CD4-positive, alpha-beta memory T cell (primary cell): ENCODE measurements at places on chromosomes 3 and 15. TPM values are rescaled to one million over a fixed set of nuclear protein-coding genes. Genes with fewer than 3 reads are reported as not detected.

GRCh38 chr3:191762323-191762960 is 301.5 kb downstream of the PYDC2 start:
- no peak for DNase-seq

DNA sequence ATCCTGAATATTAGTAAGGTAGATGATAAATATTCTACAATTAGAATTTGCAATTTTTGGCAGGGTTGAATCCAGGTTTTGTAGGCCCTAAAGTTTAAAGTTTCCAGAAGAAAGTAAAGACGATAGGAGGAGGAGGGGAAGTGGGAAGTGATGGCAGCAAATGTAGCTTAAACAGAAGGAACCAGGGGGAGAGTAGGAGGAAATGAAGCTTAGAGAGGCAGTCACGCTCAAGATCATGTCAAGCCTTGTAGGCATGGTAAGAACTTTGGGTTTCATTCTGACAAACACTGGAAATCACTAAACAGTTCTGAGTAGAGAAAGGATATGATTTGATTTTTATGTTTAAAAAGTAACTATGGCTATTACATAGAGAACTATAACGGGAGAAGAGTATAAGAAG is 63.9 kb downstream of the NR2E3 start:
- DNase-seq, result no peak

GRCh38 chr15:77247116-77247515 is 172.8 kb downstream of the PEAK1 start:
- no peak for DNase-seq

- no peak for DNase-seq
Observed at GRCh38 chr3:182810574-182811268, 17.4 kb downstream of the ATP11B start.

GRCh38 chr3:156547637-156548036 is 7.3 kb downstream of the SSR3 start:
- no peak for DNase-seq

DNA sequence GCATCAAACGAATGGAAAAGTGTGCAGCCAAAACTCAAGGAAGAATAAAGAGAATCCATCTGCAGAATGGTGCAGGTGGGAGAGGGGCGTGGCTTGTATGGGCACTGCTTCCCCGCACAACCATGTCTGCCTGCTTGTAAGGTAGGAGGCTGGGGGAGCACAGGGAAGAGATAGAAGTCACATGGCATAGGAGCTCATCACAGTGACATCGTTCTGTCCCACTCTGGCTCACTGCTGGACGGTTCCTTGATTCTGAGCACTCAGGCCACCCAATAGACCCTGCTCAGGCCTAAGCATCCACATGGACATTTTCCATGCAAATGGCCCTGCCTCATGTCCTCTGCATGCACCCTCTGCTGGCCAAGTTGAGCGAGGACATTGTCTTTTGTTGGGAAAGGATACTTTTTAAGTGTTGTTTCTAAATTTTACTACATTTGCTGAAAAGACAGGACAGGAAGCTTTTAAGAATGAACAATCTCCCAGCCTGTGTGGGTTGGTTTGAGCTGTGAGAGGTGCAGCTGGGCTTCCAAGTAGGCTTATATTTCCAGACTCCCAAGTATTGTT is 3.1 kb downstream of the MYLK start:
- no peak for DNase-seq

DNA sequence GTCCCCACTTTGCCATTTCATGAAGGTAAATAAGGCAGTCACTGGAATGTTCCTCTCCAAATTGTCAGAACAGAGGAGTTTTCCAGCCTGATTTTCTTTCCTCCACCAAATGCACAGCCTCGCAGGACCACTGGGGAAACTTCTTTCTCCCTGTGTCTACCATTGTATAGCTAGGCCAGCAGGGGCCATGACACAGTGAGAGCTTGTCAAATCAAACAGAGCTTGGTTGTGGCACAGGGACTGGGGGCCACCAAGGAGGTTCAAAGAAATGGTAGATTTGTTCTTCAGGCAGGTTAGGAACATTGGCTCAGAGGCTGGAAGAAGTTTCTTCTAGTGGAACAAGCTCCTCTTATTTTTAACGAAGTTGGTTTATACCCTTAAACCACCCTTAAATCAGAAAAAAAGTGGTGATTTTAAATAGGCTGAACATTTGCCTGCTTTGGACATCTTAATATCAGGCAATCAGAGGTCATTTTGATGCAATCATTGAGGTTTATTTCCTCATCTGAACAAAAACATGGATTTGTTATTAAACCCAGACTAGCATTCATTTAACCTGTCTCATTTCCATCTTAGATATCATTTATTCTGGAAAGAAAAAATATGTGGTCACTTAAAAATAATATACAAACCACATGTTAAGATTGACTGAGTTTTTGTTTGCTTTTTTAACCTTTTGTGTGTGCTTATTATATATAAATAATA is 105.6 kb downstream of the GTPBP8 start:
- no peak for DNase-seq

- DNase-seq, result no peak
Observed at GRCh38 chr15:66461917-66462316, 35.6 kb downstream of the SNAPC5 start.

DNA sequence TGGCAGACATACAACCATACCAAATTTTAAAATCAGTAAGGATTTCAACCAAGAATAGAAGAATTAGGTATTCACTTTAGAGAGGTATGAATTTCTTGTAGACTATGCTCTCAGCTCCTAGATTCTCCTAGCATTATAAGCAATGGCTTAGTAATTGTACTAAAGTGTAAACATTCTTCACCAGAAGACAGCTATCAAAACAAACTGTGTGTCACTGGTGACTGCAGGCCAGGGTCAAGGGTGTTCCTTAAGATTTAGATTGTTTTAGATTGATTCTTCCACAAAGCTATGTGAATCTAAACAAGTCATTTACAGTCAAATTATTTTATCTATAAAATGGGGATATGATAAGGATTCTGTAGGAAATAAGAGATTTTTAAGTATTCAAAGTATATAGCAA is 23.1 kb upstream of the GP5 start:
- DNase-seq, result no peak

DNA sequence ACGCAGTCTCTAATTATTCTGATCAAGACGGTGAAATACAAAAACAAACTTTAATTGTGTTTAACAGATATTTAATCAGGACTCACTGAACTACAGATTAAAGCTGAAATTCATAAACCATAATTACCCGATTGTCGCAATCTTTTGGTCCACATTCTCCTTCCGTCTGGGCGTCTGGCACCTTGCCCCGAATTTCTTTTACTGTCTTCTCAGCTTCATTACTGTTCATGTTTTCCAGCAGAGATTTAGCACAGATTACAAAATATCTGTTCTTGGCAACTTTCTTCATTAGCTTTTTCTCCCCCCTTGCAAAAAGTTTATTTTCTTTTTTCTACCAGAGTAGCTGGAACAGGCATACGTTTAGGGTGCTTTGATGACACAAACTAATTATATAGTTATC is 271.4 kb downstream of the TIGIT start:
- DNase-seq, result no peak

- no peak for DNase-seq
Observed at GRCh38 chr3:58260261-58260731, 22.7 kb downstream of the ABHD6 start.

DNA sequence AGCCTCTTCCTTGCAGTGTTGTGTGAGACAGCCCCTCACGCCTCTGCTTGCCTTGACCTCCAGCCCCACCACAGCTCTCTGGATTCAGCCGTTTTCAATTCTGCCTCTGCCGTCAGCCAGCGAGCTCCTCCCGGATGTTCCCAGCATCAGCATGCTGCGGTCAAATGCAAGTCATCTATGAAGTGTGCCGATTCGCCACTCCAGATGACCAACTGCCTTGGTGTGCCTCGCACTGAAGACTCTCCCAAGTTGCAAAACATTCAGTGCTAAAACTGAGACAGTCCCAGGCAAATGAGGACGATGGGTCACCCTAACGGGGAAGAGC is 30.6 kb upstream of the RASA2 start:
- no peak for DNase-seq

DNA sequence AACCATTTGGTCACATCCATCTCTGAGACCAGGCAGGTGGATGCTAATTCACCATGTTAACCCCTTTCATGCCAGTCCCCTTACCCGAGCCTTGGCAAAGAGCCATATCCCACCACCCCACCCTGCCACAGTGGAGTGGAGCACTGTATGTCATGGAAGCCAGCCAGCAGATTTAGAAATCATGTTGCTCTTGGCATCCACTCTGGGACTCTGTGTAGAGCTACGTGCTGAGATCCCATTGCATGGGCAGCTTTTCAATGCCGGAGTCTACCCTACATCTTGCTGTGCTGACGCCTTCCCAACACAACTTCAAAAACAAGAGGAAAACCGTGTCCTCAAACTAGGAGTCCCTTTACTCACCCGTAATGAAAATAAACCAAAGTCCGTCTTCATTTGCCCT is 131.0 kb downstream of the NTRK3 start:
- no peak for DNase-seq

GRCh38 chr15:40343512-40343911 is 2.8 kb upstream of the CCDC9B start:
- DNase-seq, result no peak

GRCh38 chr3:143261848-143262247 is 142.3 kb downstream of the CHST2 start:
- DNase-seq, result no peak

- no peak for DNase-seq
Observed at GRCh38 chr3:143514874-143515273, 333.4 kb downstream of the SLC9A9 start.

DNA sequence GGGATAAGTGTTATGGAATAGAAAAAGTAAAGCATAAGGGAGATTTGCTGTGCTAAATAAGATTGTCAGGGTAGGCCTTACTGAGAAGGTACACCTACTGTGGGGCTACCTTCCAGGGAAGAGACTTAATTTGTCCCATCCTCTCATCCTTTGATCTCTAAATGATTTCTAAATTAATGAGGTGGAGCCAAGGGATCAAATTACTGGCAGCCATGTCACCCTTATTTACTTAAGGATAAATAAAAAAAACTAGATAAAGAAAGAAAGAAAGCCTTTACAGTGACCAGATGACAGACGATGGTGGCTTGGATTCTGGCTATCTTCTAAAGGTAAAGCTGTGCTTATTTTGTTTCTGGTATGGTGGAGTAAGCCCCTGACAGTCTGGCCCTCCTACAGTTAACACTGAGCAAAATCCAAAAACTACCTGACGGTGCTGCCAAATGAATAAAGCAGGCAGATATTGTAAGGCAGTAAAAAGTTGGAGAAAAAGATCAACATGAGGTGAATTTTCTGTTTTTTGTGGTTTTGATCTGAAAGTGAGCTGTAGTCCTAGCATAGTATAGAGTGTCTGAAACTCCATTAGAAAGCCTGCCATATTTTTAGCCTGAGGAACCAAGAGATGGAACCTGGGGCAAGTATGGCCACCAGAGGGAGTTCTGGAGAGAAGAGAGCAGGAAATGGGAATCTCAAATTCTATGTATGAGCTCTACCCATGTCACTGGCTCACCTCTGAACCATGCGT is 285.1 kb upstream of the MANF start:
- DNase-seq, result no peak

- no peak for DNase-seq
Observed at GRCh38 chr3:171783086-171783485, 27.2 kb downstream of the PLD1 start.

DNA sequence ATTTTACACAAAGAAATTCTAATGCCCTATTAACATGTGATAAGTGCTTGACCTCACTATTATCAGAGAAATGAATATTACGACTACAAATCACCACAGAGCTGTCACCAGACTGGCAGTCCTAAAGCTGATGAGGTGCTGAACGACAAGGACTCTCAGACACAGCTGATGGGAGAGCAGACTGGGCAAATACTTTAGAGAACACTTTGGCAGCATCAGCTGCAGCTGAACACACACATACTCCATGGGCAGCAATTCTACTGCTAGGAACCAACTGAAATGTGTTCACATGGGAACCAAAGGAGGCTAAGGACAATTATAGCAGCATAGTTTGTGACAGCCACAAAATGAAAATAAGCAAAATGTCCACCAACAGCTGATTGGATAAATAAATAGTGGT is 45.5 kb downstream of the SUSD5 start:
- no peak for DNase-seq

- no peak for DNase-seq
Observed at GRCh38 chr3:24722087-24722486, 227.4 kb upstream of the THRB start.

- peak; percentile 16 for DNase-seq
Observed at GRCh38 chr3:48157950-48158376, 30.3 kb downstream of the CDC25A start.

PRKCD gene
- 15.7 TPM for total RNA-seq

MAGEL2 gene
- not detected for total RNA-seq

GPR62 gene
- total RNA-seq, result not detected

GOLGA8K gene
- 0.36 TPM for total RNA-seq

LRRC49 gene
- total RNA-seq, result 0.75 TPM

CPLX3 gene
- not detected for total RNA-seq

ALAS1 gene
- 30.0 TPM for total RNA-seq

MYO5C gene
- 0.19 TPM for total RNA-seq
